SJSA1 (cell line): ENCODE measurements at places on chromosomes 2 and 18. TPM values are rescaled to one million over a fixed set of nuclear protein-coding genes. Genes with fewer than 3 reads are reported as not detected.

DNA sequence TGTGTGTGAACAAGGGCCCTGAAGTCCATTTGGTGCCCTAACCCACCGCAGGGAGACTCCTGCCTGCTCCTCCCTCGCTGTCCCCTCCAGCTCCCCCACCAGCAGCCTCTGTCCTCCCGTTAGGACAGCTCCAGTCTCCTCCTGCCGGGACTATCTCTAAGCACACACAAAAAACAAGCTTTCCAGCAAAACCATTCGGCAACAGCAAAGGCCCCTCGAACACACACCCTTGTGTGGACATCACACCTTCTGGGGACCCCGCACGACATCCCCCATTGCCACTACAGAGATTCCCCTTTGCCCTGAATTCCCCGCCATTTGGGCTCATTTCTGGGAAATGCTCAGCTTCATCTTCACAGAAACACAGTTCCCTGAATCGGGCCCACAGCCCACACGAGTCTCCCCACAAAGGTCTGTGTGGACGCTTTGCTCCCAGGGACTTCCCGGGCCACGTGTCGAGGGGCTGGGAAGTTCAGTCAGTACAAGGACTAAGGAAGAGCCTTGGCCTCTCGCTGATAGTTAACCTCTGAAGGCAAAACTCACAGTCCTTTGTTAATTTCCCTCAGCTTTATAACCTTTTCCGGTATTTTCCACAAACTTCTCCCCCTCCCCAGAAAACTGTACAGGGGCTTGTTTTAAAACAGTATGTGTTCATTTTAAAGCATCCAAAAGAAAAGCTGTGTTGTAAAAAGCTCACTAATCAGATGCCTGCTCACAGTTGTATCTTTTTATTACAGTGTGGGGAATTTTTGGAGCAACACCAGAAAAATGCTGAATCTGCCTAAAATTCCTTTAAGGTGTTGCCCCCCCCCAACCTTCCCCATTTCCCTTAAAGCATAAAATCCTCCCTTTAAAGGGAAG lies 25.9 kb downstream of the SMAD7 start:
- peak; percentile 20 for DNase-seq

DNA sequence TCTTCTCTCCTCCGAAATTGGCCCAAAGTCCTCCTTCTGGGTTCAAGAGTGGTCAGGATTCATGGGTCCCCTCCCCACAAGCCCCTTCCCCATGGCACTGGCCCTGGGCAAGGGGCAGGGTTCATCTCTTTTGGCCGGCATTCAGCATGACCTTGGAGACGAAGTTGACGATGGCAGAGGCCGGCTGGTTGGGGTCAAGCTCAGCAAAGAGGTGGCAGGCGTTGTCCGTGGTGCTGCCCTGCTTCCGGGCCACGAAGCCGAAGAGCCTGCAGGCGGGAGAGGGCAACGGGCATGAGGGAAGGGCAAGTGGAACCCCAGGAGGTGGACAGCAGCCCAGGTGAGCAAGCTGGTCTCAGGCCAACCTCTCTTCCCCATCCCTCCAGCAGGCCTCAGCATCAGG lies 198.5 kb downstream of the TNS1 start:
- DNase-seq, result no peak

- DNase-seq, result no peak
These were observed 65.2 kb upstream of the SMAD2 start for GRCh38 chr18:47995654-47996053.

UCN gene
- 0.21 and 6.8 TPM in 2 replicates for total RNA-seq
